ENCODE measurements at places on chromosomes 6 and 20.

DNA sequence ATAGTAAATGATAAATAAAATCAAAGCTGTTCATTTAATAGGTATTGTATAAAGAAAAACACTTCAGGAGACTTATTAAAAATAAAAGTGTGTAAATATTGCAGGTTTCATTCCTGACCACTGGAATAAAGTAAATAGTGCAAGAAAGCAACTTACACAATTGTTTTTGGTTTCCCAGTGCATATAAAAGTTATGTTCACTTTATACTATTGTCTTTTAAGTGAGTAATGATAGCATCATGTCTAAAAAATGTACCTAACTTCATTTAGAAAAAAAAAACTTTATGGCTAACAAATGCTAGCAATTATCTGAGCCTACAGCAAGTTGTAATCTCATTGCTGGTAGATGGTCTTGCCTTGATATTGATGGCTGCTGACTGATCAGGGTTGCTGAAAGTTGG is 726.6 kb upstream of the POU3F2 start:
- no peak for DNase-seq

GRCh38 chr6:82785206-82785605 is 280.4 kb downstream of the UBE3D start:
- DNase-seq, result no peak

- DNase-seq, result no peak
Measured at GRCh38 chr20:667351-668034, 8.1 kb downstream of the SCRT2 start.

GRCh38 chr6:41596096-41596685 is 42.1 kb upstream of the MDFI start:
- no peak for DNase-seq

DNA sequence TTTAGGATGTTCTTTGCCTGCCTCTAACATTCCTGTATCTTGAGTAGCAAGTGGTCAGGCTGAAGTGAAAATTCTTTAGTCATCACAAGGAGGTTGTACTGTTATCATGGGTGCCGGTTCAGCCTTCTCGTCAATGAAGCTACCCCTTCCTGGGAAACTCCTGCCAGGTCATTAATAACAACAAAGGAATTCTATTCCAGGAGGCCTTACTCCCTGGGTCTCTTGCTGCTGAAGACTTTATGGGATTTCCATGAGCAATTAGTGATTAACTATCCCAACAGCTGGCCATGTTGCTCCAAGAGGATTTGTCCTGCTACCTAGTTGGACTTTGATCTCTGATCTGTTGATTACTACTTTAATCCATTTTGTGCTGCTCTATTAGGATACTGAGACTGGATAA is 62.7 kb upstream of the ELOVL5 start:
- no peak for DNase-seq

- no peak for DNase-seq
Measured at GRCh38 chr6:118559659-118560058, 11.6 kb downstream of the PLN start.

- DNase-seq, result no peak
Measured at GRCh38 chr20:13822459-13822858, 37.6 kb downstream of the NDUFAF5 start.

- DNase-seq, result no peak
Measured at GRCh38 chr6:28333599-28334018, 2.3 kb downstream of the ZSCAN31 start.

Data from ovary (tissue), 10 donors.